ENCODE measurements at places on chromosomes 5 and 9.

GRCh38 chr5:58794875-58795274 is 212.0 kb downstream of the RAB3C start:
- DNase-seq = no peak

- no peak for DNase-seq
Measured at GRCh38 chr9:13002740-13003139, 227.9 kb downstream of the LURAP1L start.

GRCh38 chr5:98144116-98144515 is 629.3 kb upstream of the RGMB start:
- no peak for DNase-seq

- no peak for DNase-seq
Measured at GRCh38 chr9:95506428-95506677, 10.4 kb downstream of the PTCH1 start.

GRCh38 chr9:110691002-110691549 is 22.5 kb downstream of the MUSK start:
- DNase-seq = no peak

- DNase-seq = no peak
Measured at GRCh38 chr9:97830884-97831829, 21.9 kb upstream of the FOXE1 start.

- DNase-seq = no peak
Measured at GRCh38 chr5:6678385-6678784, 34.8 kb upstream of the TENT4A start.

GRCh38 chr5:139385061-139386049 is 2.3 kb upstream of the SLC23A1 start:
- DNase-seq = peak; percentile 26

DNA sequence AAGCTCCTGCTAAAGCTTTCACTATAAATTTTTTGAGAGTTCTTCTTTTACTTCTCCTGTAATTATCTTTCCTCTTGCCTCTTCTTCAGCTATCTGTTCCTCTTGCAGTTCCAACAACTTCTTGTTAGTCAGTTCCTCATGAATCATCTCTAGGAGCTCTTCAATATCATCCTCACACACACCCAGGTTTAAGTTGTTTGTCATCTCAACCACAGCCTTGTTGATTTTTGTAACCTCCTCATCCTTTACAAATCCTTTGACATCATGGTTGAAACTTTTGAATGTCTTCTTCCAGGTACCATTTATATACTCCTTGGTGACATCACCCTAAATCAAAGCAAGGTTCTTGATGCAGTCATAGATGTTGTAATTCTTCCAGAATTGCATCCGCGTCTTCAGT is 106.3 kb upstream of the MAMDC2 start:
- DNase-seq = no peak

DNA sequence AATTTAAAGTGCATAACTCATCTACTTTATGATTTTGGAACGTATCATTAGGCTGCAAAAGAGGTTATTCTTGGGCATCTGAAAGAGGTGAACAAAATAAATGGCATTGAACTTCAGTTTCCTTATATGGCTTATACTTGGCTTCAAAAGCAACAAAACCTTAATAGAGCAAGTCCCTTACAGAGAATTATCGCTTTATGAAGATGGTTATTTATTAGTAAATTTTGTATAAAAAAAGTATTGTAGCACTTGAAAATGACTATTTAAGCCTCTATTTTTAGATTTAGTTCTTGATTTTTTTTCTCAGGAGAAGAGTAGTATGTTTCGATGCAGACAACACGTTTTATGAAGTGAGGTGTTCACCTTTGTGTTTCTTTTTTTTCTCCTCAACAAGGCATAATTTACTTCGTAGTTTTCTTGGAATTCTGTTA is 2.0 kb downstream of the ERBIN start:
- no peak for DNase-seq

GRCh38 chr5:126811515-126812198 is 34.7 kb downstream of the LMNB1 start:
- DNase-seq = no peak

DNA sequence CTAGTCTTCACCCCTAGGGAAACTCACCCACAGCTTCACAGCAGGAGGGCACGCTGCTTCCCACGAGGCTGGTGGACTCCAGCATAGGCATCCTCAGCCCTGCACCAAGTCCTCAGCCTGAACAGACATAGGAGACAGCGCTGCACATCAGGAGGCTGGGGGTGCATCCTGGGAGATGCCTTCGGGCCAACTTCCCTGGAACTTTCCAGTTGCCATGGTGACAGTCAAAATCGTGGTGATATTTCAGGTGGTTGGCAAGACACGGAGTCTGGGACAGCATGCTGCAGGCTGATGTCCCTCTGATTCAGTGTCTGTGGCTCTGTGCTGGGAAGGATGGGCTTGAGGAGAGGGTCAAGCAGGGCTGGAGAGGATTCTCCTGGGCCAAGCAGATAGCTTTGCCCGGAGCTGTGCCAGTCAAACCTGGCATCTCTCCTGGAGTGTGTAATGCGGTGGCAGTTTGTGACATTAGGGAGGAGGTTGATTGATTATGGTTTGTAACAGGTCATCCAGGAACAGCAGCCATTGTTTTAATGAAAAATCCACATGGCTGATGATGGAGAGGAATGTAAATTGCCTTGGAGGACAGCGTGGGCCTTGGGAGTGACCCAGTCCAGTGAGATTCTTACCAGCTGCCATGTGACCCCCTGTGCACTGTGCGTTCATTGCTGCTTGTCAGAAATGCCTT is 35.6 kb upstream of the SEMA4D start:
- DNase-seq = no peak

DNA sequence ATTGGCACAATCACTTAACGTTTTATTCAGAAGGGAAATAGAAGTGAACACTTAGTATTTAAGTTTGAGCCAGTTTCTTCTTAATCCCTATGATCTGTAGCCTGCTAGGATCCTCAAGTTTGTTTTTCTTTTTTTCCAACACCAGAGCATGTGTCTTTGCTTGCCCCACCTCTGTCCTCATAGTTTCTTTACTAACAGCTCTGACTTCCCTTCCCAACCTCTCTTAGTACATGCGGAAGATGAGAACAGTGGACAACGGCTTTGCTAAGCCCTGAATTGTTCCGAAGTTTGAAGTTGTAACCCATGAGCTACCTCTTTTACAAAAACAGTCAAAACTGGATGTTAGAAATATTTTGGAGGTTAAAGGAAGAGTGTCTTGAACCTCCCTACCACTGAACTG is 61.7 kb upstream of the TAF11L2 start:
- DNase-seq = no peak

DNA sequence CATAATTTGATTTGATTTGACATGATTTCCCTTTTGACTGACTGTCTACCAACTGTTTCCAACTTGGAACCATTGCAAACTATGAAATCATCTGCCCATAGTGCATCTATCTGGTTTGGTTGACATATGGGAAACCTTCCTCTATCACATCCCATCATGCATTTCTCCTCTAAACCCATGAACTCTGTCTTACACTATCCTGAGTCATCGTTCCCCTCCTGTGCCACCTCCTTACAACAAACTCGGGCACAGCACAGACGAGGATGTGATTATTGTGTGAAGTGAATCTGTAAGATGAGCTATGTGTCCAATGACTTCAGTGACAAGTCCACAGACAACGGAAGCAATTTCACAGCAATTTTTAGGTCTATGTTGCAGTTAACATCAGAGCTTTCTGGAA is 126.1 kb downstream of the NPR3 start:
- no peak for DNase-seq

DNA sequence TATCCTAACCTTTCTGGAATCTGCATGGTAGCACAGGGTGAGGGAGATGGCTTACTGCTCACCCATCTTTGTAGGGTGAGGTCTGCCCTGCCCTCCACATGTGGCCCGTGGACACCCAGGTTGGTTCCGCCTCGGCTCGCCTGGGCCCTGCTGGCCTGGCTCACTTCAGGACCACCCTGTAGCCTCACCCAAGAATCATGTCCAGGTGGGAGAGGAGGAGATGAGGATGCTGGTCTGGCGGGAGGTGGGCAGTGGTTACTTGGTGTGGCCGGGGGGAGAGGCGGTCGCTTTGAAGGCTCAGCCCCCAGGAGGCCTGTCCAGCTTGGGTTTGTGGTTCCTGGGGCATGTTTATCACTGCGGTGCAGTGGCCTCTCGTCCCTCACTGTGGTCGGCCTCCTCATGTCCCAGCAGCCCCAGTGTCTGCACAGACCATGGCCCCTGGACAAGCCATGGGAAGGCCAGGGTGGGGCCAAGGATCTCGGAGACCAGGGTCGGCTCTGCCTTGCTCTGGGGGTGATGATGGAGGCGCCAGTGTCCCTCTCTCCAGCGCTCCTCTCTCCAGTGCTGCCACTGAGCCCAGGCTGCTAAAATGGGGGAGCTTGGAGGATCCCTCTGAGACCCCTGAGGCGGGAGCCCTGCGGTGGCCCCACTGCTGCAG is 4.6 kb downstream of the OBP2B start:
- DNase-seq = no peak

- no peak for DNase-seq
Measured at GRCh38 chr9:130912932-130913598, 16.5 kb upstream of the QRFP start.

GRCh38 chr5:134511796-134512660 is 13.4 kb upstream of the JADE2 start:
- no peak for DNase-seq

DNA sequence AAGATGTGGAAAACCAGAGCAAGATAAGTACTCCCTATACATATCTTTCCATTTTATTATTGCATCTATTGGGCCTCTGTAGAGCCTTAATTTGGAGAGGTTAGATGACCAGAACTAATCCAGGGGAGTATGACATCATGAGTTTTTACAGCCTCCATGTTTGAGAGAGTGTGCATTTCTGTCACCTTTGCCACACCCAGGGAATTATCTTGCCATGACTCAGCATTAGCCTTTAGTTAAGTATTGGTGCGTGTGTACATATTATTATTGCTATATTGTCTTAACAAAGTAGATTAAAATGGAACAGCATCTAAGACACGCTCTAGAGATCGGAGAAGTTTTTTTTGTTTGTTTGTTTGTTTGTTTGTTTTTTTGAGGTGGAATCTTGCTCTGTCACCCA is 27.6 kb downstream of the DIMT1 start:
- no peak for DNase-seq

- no peak for DNase-seq
Measured at GRCh38 chr9:81032030-81032572, 657.2 kb downstream of the TLE1 start.

GRCh38 chr9:20989923-20990341 is 41.5 kb downstream of the HACD4 start:
- DNase-seq = no peak

- no peak for DNase-seq
Measured at GRCh38 chr5:135589152-135589551, 10.4 kb upstream of the CXCL14 start.

GRCh38 chr5:109230369-109230768 is 179.4 kb downstream of the PJA2 start:
- no peak for DNase-seq

GRCh38 chr5:131758520-131758900 is 38.3 kb downstream of the FNIP1 start:
- DNase-seq = no peak

- DNase-seq = no peak
Measured at GRCh38 chr5:138966236-138966985, 91.3 kb upstream of the LRRTM2 start.

DNA sequence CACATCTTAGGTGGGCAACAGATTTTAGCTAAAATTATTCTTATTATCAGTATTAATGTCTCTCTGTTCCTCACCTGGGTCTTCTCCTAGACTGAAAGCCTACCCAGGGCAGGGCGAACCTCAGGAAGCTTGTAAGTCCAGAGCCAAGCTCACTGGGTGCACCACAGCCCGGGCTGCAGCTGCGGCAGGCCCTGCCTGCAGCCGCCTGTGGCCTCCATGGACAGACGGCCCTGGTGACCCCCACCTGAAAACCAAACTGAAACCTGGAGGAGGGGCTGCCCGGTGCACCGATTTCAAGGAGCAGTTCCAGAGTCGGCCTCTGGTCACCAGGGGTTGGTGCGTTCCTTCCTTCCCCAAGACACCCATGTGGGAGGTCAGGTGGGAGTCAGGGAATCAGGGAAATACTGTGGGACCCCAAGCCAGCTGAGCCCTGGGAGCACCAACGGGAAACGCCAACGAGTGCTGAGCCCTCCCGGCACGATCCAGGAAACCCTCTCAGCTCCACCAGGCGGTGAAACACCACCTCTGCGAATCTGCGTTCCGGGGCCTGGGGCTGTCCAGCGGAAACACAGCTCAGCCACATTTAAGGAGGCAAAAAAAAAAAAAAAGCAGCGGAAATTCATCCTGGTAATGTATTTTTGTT is 68.6 kb upstream of the PPP1R26 start:
- DNase-seq = no peak

DNA sequence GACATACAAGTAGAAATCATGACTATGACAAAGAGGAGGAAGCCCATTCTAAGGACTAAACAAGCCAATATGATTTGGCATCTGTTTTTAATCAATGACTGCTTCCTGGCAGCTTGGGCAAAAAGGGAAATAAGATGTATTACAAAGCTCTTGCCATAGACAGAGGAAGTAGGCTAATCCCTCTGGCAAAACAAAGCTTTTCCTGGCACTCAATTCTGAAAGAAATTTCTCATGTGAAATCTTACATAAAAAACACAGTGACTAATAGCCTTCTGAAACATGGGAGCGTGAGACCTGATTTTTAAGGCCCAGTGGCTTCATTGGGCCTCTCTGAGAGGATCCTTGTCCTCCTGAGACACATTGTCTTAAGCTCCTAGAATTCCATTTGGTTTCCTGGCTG is 93.6 kb downstream of the COL23A1 start:
- DNase-seq = no peak

DNA sequence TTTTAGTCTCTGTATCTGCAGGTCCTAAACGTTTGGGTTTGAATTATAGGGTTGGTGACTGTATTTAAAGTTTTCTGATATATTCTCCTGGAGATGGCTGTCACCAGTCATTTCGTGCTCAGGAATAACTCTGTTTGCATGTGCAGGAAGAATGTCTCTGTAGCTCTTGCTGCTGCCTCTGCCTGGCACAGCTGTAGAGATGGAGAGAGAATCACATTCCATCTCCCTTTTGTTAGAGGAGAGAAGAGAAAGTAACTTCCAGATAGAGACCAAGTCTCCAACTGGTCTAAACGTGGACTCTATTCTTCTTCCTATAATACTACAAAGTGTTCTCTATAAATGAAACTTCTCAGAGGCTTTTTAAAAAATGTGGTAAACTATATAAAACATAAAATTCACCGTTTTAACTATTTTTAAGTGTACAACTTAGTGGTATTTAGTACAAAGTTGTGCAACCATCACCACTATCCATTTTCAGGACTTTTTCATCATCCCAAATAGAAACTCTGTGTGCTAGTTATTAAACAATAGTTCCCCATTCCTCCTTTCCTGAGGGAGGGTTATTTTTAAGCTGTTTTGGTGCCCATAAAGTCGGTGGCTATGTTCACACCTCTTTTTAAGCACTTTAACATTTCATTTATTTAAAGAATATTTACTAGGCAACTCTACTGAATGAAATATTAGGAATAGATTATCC is 20.7 kb upstream of the STARD4 start:
- DNase-seq = no peak

GRCh38 chr5:131022811-131023497 is 142.1 kb downstream of the HINT1 start:
- DNase-seq = no peak

Data from stimulated activated CD8-positive, alpha-beta memory T cell treated with anti-CD3 and anti-CD28 coated beads, Interleukin-2, amount 100 ng/mL, for 48 hours (primary cell).